Sigmoid colon (tissue), 7 donors: ENCODE measurements at places on chromosomes 5 and 9.

DNA sequence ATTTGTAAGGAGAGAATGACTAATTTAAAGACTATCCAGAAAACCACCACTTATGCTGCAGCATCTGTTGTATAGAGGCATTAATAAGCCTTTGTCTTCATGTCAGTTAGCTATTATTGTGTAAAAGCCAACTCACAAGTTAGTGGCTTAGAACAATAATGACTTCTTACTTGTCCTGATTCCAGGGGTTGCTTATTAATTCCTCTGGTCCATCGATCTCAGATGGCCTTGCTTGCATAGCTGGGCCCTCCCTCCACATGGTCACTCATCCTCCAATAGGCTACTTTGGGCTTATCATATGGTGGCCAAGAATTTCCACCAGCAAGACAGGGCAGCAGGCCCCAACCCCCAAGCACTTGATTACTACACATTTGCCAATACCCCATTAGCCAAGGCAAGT lies 44.5 kb upstream of the STK32A start:
- no peak for DNase-seq

DNA sequence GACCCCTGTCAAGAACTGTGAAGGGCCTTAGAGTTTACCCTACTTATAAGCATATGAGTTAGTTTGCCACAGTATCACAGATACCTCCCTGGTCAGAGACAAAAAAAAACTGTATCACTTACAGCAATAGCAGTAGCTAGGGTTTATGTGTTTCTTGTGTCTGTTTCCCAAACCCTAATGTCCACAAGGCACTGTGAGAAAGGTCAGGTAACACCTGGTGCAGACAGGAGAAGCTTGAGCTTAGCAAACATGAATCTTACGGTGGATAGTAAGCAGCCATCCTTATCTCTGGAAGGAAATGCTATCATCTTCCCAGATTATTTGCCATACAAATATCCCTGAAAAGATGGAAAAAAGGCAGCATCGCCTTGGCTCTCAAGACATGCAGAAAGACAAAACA lies 208.5 kb upstream of the KCNN2 start:
- no peak for DNase-seq

- DNase-seq = no peak
Measured at GRCh38 chr5:43121913-43122484, 1.3 kb downstream of the ZNF131 start.

GRCh38 chr9:27467486-27467885 lies 56.6 kb upstream of the IFNK start:
- no peak for DNase-seq

DNA sequence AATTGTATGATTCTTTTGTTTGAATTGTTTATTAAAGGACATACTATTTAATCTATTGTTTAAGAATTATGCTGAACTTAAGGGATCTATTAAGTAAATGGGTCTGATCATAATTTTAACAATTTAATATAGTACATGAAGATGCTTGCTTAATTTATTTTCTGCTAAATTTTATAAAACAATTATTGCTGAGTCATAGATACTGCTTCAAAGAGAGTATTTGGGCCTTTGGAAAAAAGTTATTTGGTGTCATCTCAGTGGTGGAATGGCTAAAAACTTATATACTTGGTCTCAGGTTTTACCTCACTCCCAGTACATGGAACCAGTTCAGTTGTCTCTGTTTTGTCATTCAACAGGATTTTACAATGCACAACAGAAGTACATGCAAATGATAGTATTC lies 145.3 kb downstream of the CDH9 start:
- no peak for DNase-seq

DNA sequence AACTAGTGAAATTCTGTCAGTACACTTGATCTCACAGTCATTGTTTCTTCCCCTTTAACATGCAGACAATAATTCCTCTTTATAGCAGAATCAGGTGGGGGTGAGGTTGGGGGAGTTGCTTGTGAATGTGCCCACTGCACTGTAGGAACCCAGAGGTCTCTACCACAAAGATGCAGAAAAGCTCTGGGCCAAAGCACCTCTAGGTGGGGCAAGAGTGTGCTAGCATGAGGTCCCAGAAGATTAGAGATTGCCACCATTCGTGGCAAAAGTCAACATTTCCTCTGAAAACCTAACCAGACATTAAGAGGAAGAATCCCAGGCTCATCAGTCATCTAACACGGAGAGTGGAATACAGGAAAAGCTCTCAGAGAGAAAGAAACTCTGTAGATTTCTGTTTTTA lies 74.5 kb downstream of the PTCD2 start:
- DNase-seq = no peak

- no peak for DNase-seq
Measured at GRCh38 chr5:15447209-15447608, 52.8 kb upstream of the FBXL7 start.

DNA sequence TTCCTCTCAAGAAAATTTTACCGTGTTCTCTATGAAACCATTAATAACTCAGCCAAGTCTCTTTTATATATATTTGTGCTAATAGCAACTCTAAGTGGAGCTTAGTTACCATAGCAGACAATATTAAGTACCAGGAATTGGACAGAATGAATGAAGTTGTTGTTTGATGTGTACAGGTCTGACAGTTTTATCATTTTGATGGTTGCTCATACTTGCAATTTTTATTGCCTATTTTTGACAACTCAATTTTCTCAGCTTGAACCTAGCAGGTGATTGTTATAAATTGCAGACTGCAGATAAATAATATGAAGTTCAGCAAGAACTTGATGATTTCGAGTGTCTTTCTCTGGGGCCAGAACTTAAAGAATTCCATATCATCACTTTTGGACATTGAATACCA lies 163.2 kb downstream of the PLPPR1 start:
- DNase-seq = no peak

DNA sequence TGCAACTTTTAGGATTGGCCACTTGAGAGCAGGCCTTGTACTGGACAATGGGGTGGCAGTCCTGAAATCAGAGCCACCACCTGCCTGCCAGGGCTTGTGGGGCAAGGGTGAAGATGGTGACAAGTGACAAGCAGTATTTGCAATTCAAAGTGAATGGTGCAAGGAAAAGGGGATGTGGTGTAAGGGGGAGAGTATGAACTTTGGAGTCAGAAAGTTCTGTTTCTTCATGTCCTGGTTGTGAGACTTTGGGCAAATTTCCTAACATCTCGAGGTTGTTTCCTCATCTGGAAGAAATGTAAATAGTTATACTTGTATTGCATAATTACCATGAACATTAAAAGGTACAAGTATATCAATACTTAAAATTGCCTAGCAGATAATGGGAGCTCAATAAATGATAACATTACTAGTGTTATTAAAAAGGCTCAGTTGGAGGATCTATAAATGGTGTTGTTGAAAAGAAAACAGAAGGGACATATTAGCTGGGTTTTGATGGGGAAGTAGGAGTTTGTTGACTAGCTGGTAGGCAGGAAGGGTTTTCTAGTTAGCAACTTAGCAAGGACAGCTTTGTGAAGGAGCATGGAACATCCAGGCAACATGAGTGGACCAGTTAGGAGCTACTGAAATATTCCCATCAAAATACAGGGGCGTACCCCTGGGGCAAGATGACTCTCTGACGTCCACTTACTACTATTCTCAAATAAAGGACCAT lies 21.3 kb upstream of the MEGF9 start:
- no peak for DNase-seq

DNA sequence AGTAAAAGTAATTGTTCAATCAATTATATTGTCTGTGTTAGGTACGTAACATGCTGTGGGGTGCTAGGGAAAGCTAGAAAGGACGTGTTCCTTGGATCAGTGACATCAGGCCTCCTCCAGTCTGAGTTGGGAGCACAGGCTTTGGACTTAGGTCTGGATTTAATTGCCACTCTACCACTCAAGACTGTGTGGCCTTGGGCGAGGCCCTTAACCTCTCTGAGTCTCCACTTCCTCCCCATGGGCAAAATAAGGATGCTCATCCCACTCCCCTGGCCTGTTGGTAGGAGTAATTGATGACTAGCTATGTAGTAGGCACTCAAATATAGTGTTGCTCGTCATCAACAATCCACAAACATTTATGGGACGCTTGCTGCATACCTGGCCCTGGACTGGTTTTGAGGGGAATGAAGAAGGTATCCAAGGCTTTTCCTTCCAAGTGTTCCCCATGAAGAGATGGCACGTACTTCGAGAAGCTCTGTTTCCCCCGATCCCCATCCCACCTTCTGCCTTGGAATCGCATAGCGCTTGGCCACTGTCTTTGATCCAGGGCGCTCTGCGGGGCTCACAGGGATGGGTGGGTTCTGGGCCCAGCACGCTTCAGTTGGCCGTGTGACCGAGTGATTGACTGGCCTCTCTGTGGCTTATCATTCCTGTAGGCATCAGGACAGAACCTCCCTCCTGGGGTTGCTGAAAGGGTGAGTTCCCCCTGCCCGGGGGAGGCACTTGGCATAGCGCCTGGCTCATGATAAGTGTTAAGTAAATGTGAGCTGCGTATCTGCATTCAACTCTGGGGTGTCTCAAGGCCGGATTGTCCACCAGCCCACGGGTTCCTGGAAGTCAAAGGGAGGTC lies 8.1 kb downstream of the FGF18 start:
- DNase-seq = peak; percentile 59

- no peak for DNase-seq
Measured at GRCh38 chr9:94656200-94656599, 16.9 kb upstream of the FBP1 start.

GRCh38 chr9:370086-370485 lies 155.4 kb downstream of the DOCK8 start:
- no peak for DNase-seq

GRCh38 chr9:124133727-124134126 lies 122.2 kb downstream of the LHX2 start:
- no peak for DNase-seq

DNA sequence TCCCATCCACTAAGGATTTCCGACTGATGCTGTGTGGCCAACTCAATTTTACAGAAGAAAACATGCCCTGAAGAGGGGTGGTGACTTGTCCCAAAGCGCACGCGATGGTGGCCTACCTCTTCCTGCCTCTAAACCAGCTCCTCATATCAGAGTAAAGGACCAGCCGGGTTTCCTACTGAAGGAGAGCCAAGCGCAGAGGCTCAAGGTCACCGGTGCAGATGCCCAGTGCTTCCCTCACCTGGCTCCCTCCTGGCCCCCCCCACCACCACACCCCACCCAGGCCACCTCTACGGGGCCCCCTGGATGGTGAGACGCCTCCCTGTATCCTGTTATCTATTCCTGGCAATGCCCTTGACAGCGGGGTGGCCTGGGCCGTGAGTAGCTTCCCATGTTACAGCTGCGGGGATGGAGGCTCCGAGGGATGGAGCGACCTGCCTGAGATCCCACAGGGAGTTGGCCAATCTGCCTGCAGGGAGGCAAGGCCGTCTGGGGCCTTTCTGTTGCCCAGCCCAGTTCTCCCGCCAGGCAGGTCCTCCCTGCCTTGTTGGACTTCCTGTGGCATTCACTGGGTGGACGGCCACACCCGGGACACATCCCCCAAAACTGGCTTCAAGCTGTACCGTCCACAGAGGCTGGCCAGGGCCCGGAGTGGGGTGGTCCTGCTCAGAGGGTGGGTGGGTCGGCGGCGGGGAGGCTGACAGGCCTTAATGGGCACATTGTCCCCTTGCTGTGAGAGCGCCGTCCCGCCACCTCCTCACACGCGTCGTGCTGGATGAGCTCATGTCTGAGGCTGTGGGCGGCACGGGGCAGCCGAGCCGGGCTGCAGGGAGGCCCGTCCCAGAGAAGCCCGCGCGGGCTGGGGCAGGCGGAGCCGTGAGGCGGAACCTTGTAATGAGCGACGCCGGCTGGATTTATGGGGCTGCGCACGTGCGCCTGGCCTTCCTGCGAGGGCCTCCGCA lies 72.5 kb downstream of the MACROH2A1 start:
- DNase-seq = no peak

GRCh38 chr5:133366438-133366837 lies 245.9 kb downstream of the FSTL4 start:
- no peak for DNase-seq

DNA sequence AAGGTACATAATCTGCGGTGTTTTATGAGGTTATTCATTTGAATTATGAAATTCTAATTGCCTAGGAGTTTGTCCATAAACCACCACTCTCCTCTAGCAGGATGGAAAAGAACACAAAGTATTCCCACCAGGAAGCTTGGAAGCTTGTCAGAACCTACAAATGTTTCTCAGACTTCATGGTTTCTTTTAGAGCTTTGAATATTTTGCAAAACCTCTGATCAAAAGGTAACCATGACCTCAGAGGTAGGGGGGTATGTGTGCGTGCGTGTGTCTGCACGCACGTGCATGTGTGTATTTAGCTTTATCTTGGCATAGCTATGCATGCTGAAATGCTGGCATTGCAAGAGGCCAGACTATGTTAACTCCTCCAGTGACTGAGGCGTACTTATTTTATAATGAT lies 847.0 kb downstream of the TLE1 start:
- DNase-seq = no peak

- peak; percentile 72 for DNase-seq
Measured at GRCh38 chr9:93127395-93127911, 6.6 kb downstream of the NINJ1 start.

GRCh38 chr5:142944140-142944539 lies 174.0 kb downstream of the ARHGAP26 start:
- no peak for DNase-seq

DNA sequence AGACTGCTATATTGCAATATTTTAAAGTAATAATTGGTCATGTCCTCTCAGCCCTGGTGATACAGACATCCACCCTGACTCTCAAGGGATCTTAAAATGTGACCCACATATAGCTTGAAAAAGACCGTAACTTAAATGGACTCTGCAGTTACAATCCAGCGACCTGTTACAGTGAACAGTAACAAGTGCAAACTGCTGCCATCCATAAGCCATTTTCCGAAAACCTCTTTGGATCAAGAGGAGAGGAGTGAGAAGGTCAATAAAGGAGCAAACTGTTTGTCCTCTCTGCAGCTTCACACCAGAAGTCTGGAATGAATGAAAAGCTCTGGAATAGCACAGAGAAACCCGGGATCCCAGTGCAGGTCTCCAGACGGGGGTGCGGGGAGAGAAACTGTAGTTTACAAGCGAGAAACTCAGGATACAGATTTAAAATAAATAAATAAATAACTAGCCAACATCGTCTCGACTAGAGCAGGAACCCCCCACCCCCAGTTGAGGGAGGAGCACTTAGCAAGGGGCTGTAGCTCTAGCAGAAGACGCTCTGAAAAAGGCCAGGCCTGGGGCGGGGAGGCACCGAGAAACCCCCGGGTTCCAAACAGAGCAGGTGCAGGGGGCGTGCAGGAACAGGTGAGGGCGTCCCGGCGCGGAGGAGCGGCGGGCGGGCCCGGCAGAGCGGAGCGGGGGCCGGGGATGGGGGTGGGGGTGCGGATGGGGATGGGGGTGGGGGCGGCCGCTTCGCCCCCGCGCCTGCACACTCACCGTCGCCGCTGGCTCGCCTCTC lies 572 bp downstream of the ZDHHC21 start:
- no peak for DNase-seq

GRCh38 chr5:122933956-122934355 lies 88.5 kb downstream of the SNX24 start:
- no peak for DNase-seq

- DNase-seq = no peak
Measured at GRCh38 chr9:122816163-122816867, 12.1 kb downstream of the PDCL start.
